Breast epithelium (tissue), 4 donors: ENCODE measurements at places on chromosomes 3 and 15. TPM values are rescaled to one million over a fixed set of nuclear protein-coding genes. Genes with fewer than 3 reads are reported as not detected.

- DNase-seq, result no peak
Measured at GRCh38 chr15:52115598-52116427, 3.2 kb upstream of the BCL2L10 start.

RASA2 gene
- total RNA-seq, result 43.2 TPM

NUSAP1 gene
- total RNA-seq, result 6.9 TPM

GRCh38 chr3:160319322-160319721 is 79.7 kb downstream of the IFT80 start:
- DNase-seq, result no peak

LRTM1 gene
- total RNA-seq, result not detected

DNA sequence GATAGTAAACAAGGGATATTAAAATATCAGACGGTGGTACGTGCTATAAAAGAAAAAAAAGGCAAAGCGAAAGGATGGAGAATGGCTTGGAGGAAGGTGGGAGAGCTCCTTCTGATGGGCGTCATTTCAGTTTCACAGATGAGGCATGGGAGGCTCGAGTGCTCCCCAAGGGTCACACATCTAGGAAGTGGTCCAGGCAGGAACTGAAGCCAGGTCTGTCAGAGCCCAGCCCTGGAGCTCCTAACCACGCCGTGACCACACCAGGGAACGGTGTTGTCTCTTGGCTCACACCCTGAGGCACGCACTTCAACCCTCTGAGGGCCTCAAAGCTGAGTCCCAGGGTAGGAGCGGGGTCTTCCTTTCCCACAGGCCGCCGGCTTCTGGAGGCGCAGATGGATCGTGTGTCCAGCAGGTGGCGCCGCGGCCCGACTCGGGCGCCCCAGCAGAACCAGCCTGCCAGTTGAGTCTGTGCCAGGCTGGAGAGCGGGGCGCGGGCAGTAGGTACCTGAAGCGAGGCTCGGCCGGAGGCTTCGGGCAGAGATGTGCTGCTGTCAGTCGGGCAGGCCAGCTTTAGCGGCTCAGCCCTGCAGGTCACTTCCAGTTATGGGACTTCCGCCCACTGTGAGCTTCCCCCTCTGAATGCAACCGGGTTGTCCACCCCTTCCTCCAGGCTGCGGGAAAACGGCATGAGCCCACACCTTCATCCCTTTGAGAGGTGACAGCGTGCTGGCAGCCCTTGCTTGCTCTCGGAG is 68.1 kb downstream of the SLC6A1 start:
- peak; percentile 21 for DNase-seq

DNA sequence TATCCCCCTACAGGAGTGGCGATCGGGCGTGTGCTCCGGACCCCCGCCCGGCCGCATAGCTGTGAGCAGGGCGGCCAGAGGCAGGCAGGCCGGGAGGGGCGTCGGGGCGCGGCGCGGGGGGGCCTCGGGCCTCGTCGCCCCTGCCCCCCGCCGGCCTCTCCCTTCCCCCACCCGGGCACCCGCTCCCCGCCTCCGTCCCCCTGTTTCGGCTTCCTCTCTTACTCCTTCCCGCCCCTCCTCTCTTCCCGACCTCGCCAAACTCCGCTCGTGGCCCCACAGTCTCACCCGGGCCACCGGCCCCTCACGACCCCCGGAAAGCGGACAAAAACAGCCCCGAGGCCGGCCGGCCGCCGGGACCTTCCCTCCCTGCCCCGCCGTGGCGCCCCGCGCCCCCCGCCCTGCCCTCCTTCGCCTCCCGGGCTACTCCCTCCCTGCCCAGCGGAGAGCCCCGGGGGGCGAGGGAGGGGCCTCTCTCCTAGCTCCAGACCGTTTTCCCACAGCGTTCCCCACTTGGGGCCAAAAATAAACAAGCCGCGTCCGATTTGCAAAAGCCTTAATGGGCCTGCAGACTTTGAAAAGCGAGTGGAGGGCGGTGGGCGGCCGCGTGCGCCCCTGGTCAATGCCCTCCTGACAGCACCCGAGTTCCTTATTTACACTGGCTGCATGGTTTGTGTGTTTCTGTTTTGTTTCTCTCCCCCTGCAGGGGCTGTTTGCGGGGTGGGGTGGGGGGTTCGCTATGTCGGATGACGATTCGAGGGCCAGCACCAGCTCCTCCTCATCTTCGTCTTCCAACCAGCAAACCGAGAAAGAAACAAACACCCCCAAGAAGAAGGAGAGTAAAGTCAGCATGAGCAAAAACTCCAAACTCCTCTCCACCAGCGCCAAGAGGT is 1.0 kb downstream of the UBE2E1 start:
- no peak for DNase-seq

DNA sequence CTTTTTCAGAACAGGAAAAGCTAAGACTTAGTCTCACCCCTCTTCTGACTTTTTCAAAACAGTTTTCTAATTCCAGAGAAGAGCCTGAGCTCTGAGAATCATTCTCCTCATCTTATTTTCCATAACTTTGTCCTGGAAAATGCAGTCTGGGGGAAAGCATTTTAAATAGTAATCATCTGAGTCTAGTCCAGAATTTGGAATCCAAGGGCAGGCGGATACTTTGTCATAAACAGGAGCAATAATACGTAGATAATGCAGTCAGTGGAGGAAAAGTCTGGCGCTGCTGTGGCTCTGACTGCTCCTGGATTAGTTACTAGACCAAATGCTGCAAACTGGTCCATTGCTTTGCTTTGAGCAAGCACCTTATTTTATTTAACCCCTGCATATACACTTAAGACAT is 285.0 kb downstream of the THSD4 start:
- DNase-seq, result no peak

C3orf20 gene
- 0.16 TPM for total RNA-seq

DNA sequence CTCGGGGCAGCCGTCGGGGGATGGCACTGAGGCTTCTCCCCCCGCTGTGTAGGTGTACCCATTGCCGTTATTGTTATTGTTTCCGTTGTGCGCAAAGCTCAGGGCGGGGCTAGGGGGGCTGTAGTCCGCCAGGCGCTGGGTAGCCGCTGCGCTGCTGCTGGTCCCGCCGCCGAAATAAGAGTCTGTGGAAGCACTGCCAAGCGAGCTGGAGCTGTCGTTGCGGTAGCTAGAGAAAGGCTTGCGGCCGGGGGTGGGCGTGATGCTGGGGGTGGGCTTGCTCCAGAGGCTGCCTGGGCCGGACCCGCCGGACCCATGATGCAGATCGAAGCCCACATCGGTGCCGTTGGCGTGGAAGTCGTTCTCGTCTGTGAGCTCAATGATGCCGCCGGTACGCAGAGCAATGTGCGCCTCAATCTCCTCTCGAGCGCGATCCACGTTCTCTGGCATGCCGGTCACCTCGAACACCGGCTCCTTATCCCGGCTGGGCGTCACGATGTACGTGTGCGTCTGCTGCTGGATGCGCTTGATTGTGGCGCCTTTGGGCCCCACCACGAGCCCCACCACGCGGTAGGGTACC is 1.9 kb downstream of the MEX3B start:
- DNase-seq, result no peak

DNA sequence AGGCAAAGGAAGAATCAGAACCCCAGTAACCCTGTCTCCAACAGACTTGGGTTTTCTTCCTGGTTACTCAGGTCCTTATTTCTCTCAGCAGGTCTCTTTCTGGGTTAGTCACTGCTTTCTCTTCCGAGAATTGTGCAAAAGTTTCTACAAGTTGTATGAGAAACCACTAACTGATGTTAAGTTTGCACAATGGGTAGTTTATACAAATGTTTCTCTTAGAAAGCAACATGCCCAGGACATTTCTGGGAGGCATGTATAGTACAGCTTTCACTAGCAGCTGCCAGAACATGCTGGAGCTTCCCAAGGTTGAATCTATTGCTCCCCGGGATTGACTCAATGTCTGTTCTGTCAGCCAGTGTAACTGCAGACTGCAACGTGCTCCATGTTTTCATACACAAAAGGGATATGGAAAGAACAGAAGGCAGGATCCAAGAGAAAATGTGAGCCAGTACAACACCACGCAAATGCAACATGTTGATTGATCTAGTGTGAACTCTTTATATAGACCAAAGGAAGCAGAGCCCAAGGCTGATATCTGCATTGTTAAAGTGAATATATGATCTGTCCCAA is 887.8 kb downstream of the MCTP2 start:
- no peak for DNase-seq

GRCh38 chr3:153855772-153856171 is 265.4 kb upstream of the ARHGEF26 start:
- DNase-seq, result no peak

- no peak for DNase-seq
Measured at GRCh38 chr15:78065284-78065872, 12.1 kb downstream of the TBC1D2B start.

GRCh38 chr3:56188201-56188600 is 280.1 kb downstream of the ERC2 start:
- DNase-seq, result no peak

DNA sequence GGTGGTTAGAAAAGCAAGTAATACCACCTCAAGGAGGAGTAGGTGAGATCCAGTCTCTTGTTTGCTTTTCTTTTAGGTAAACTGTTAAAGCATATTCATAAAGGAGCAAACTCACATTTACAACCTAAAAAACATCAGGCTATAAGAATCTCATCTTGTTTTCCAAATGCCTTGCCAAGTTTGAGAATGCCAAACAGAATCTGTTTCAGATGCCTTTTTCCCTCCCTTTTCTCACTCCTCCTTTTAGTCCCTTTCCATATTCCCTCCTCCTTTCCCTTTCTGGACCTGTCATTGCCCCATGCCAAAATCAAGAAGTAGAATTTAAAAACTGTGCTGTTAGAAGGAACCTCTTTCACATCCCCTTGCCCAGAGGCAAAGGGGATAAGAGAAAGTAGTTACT is 140.3 kb downstream of the ARPP21 start:
- DNase-seq, result no peak

DNA sequence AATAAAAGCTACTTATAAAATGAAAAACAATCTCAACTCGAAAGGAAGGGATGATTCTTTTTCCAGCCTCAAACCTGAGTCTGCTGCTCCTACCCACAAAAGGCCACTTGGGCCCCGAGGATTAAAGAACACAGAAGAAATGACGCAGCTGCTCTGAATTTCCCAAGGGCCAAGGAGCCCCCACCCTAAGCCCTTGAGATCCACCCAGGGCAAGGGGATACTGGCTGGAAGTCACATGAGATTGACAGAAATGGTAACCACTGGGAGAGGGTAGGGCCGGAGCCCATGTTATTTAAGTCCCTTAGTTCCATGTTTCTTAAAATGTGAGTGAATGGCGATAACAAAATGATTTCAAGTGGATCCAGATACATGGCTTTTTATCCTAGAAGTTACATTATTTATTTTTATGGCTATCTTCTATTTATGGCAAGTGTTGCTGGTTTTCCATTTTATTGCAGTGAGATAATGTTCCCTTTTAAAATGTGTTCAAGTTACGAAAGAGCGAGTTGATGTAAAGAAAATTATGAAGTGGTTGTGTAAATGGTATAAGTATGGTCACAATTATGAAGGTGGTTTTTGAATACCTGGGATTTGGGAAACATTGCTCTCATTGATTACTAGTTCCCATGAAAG is 16.8 kb downstream of the IGDCC4 start:
- DNase-seq, result no peak

- no peak for DNase-seq
Measured at GRCh38 chr3:125386811-125387210, 11.7 kb upstream of the ZNF148 start.

DNA sequence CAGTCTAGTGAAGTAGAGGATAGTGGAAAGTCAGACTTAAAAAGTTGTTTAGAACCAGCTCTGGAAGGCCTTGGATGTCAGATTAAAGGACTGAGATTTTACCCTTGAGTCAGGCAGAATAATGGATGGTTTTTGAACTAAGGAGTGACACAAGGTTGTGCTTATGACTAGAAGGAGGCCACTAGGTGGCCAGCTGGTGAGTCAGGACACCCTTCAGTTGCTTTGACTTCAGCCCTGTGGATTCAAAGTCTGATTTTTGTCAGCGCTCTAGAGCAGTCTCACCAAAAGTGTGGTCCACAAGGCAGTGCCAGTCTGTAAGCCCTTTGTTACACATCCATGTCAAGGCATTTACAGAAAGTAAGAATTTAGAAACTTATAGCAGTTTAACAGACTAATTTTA is 3.8 kb upstream of the GABPB1 start:
- DNase-seq, result no peak

DNA sequence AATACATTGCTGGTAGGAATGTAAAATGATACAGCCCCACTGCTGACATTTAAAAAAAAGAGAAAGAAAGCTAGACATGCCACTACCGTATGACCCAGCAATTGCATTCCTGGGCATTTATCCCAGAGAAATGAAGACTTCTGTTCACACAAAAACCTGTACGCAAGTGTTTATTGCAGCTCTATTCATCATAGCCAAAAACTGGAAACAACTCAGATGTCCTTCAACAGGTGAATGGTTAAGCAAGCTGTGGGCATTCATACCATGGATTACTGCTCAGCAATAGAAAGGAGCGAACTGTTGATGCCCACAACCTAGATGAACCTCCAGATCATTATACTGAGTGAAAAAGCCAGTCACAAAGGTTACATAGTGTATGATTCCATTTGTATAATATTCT is 132.5 kb downstream of the MAP2K5 start:
- no peak for DNase-seq

MYO5A gene
- total RNA-seq, result 77.4 TPM

ASB14 gene
- total RNA-seq, result not detected

DNA sequence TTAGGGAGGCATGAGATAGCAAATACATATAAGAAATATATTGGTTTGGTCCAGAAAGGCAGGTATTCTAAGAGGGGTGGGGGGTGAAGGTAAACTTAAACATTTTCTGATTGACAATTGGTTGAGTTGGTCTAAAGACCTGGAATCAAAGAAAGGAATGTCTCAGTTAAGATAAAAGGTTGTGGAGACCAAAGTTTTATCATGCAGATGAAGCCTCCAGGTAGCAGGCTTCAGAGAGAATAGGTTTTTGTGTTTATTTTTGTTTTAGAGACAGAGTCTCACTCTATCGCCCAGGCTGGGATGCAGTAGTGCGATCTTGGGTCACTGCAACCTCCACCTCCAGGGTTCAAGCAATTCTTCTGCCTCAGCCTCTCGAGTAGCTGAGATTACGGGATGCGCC is 80.5 kb downstream of the NPAP1 start:
- no peak for DNase-seq

CD200 gene
- 20.8 TPM for total RNA-seq

GRCh38 chr3:150105886-150106612 is 135.4 kb upstream of the PFN2 start:
- DNase-seq, result no peak

- no peak for DNase-seq
Measured at GRCh38 chr3:8730656-8731055, 2.9 kb upstream of the CAV3 start.

DNA sequence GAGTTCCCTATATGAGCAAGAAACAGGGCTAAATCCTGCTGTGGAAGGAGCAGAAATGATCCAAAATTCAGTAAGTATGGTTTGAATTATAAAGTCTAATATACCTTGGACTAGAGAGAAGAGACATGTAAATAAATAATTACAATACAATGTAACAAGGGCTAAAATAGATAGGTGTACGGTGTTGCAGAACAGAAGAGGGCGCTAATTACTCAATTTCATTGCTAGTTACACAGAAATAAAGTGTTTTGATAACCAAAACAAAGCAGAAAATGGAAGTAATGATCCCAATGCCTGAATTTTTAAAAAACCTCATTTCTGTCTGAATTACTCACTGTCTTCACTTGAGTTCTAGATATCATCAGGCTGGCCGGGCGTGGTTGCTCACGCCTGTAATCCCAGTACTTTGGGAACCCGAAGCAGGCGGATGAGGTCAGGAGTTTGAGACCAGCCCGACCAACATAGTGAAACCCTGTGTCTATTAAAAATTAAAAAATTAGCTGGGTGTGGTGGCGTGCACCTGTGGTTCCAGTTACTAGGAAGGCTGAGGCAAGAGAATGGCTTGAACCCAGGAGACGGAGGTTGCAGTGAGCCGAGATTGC is 8.3 kb upstream of the PLCH1 start:
- no peak for DNase-seq
